ENCODE measurements at places on chromosomes 16 and 17. TPM values are rescaled to one million over a fixed set of nuclear protein-coding genes. Genes with fewer than 3 reads are reported as not detected.

DNA sequence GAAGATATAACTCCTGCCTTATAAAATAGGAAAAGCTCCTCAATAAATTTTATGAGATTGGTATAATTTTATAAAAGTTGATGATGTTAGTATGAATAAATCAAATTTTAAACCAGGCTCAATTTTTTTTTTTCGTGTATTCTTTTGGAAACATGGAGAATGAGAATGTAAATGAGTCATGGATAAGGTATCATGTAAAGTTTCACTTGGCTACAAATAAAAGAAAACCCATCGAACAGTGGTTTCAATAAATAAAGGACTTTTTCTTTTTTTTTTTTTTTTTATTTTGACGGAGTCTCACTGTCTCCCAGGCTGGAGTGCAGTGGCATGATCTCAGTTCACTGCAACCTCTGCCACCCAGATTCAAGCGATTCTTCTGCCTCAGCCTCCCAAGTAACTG lies 67.3 kb downstream of the PHKB start:
- no peak for DNase-seq

DNA sequence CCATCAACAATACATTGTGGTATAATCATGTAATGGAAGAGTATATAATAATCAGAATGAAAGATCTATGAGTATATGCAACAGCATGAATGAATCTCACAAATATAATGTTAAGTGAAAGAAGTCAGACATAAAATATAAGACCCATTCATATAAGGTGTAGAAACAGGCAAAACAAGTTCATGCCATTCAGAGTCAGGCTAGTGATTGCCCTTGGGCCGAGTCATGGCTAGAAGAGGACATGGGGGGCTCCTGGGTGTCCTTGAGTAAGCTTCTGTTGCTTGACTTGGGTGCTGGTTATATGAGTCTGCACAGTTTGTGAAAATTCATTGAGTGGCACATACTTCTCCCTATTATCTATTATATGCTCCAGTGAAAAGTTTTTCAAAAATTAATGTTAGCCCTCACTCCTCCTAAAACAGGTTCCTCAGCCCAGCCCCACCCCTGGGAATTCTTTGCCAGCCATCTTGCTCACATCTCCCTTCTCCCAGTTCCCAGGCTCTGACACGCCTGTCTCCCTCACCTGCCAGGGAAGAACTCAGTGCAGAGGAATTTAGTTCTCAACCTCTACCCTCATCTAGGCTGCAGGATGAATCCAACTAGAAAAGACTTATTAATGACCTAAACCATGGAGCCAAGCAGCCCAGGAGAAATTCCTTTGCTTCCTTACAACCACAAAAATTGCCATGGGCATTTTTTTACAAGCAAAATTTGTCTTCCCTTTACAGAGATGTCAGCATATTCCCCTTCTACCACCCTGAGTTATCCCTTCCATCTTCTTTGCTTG lies 52.4 kb upstream of the NFAT5 start:
- DNase-seq: no peak

Gene KRTAP1-5
- not detected for total RNA-seq

Gene TPSB2
- total RNA-seq: not detected

DNA sequence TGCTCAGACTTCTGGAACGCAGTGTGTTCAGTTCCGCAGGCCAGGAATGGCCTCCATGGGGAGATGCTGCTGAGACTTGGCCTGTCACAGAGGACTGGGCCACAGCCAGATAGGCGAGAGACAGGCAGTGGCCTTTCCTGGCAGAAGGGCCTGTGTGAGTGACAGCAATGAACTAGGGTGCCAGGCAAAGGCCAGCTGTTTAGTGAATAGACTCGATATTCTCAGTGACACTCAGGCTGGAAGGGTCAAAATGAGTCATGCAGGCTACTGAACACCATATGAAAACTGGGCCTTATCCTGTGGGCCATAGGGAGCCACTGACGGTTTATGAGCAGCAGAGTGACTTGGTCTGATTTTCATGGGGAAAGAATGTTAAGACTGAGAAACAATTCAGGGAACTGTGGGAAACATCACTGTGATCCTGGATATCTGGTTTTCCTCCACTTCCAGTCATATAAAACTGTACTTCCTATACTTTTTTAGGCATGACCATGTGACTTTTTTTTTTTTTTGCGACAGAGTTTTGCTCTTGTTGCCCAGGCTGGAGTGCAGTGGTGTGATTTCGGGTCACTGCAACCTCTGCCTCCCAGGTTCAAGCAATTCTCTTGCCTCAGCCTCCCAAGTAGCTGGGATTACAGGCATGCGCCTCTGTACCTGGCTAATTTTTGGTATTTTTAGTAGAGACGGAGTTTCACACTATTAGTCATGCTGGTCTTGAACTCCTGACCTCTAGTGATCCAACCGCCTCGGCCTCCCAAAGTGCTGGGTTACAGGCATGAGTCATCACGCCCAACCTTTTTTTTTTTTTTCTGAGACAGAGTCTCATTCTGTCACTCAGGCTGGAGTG lies 5.2 kb upstream of the NUBP1 start:
- DNase-seq: no peak

Gene C17orf113
- 0.55 TPM for total RNA-seq

DNA sequence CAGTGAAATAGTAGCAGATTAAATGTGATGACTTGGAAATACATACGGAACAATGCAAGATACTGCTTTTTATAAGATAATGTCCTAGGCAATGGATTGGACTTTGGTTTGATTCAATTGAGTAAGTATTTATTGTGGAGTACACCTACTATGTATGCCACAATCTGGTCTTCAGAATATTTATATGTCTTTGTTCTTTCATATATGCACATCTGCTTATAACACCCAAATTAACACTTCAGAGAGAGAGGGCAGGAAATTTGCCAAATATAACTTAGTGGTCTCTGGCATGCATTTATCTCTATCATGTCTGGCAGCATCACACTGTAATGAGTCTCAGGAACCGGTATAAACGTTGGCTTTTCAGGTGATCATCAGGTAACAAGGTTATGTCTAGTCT lies 16.9 kb downstream of the RPGRIP1L start:
- DNase-seq: no peak

Gene VAT1L
- not detected for total RNA-seq

Gene PLEKHH3
- 0.60 TPM for total RNA-seq

DNA sequence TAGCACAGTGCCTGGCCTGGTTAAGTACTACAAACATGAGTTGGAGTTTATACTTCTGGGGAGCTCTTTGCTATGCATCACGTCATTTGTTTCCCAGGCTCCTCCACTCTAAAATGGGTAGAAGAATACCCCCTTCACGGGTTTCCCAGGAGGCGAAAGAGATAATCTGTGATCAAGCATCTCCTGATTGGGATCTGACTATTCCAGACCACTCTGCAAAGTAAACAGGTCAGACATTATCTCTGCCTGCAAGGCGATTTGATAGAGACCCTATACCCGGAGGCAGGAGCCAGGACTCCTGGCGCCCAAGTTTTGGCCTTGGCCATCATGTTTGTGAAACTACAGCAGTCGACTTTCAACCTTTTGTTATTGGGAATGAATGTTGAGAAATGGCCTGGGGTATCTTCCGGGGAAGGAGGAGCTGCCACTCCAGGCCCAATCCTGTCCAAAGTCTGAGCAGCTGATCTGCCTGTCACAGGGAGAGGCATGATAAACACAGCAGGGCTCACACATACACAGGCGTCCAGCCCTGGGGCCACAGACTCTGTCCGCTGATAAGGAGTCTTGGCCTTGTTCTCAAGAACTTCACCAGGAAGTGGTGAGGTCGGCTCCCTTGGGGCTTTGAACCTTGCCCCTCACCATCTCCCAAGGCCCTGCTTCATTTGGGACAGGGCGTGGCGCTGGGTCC lies 199.9 kb downstream of the MAF start:
- no peak for DNase-seq
